Erythroblast (primary cell): ENCODE measurements at places on chromosomes 3 and 15.

- DNase-seq: no peak
Measured at GRCh38 chr15:31502541-31503229, 176.1 kb downstream of the KLF13 start.

DNA sequence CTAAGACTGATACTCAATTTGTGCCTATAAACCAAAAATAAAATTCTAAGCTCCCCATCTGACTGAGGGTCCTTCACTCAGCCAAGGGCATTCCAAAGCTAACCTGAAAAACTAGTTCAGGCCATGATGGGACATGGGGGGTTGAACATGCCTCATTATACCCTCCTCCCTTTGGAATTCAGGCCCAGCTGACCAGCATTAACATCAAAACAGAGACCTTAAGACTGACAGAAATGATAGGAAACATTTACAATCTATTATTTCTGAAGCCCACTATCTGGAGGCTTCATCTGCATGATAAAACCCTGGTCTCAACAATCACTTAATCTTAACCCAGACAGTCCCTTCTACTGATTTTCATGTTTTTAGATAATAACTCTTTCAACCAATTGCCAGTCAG, 140.4 kb downstream of the ANO10 start:
- no peak for DNase-seq

DNA sequence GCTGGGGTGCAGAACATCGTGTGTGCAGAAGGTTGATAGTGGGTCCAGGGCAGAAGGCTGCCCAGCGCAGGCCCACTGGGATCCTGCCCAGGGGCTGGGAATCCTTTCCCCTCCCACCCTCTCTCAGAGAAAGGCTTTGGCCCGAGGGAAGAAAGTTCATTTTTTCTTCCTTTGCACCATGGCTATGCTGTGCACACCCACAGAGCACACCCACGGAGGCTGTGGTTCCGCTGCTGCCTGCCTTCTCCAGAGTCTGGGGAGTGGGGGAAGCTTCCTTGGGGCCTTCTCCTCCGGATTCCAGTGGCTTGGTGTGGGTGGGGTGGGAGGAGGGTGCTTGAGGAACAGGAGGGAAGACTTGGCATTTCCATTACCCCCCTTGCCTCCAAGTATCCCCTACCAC, 7.0 kb upstream of the PRKCD start:
- DNase-seq: no peak

DNA sequence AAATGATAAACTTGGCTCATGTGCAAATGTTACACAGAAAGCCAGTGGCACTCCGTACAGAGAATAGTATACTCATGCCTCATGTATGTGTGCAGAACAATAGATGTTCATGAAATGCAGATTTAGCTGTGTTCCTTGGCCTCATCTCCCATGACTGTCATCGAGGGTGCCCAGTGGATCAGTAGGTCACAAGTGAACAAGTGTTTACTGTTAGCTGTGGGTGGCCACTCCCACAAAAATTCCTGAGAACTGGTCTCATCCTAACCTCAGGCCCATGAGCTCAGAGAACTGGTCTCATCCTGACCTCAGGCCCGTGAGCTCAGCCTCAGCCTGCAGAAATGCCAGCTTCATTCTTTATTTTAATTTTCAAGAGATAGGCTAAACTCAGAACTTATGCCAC, 124.1 kb downstream of the GADL1 start:
- no peak for DNase-seq

DNA sequence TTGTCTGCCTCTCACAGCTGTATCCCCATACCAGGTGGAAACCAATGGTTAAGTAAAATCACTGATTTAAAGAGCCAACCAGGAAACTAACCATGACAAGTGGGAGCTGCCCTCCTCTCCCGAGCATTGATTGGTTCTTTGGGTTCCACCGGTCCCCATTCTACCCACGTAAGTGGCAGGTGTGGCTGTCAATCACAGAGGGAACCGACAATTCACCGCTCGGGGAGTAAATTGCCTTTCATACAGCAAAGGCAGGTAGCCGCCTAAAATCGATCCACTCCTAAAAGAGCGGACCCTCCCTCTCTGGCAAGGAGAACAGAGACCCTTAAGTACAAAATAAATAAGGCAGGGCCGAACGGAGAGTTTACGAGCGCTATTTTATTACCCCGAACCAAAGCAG, 1.2 kb downstream of the ERC2 start:
- DNase-seq: peak; percentile 24

DNA sequence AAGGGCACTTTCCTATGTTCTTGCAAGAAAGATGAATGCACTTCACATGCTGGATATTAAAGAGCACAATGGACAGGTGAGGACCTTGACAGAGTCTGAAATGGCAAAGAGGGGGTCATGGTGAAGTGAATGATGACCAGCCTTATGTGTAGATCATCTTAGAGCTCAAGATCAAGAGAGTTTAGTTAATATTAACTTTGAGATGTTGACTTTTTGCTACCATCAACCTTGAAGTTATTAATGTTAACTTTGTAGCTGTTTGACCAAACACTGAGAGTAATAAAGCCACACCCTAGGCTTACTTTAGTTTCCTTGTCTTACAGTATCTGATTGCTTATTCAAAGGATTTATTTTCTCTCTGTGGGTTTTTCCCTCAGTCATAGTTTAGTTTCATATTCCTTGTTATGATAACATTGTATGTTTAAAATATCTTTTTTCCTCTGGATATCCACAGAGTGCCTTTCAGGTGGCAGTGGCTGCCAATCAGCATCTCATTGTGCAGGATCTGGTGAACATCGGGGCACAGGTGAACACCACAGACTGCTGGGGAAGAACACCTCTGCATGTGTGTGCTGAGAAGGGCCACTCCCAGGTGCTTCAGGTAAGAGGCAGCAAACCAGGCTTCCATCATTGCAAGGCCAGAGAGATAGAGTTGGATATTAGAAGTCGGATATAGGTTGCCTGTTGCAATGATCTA, 5.4 kb downstream of the NFKBIZ start:
- DNase-seq: no peak

GRCh38 chr3:134356411-134357040, 17.7 kb downstream of the AMOTL2 start:
- DNase-seq: no peak

DNA sequence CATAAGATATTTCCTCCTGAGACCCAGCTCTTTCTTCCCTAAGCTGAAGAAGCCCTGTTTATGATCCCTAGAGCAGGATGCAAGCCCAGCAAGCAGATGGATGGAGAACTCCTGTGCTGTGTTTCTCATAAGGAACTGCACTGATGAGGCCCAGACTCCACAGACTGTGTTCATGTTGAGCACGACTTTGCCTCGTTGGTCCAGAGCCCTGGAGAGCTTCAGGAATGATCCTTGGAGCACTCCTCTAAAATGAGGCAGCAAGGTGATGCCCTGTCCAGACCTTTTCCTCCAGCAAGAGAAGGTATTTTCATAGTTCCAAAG, 83.8 kb downstream of the MYLK start:
- DNase-seq: no peak

- no peak for DNase-seq
Measured at GRCh38 chr15:66452971-66453580, 44.5 kb downstream of the SNAPC5 start.

DNA sequence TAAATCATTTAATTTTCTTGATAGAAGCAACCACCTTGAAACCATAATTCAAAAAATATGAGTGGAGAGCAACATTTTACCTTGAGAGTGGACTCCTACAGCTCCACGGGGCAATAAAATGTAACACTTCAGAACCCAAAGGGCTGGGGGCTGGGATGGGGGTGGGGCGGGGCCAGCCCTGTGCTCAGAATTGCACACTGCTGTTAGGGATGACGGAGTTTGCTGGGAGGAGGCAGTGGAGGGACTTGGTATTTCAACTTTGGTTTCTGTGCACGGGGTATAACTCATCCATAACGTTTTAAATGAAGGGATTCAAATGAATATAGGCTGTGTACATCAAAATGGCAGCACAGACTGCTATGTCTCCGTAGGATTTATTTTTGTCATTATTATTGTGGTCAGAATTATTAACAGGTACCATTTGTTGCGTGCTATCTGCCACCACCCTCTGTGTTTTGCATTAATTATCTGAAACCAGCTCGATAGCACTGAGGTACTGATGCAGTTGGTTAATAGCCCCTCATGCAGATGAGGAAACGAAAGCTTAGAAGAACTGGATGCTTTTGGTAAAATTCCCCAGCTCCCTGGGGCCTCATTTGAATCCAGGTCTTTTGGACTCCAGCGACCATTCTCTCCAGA, 29.4 kb upstream of the WNT5A start:
- DNase-seq: no peak

DNA sequence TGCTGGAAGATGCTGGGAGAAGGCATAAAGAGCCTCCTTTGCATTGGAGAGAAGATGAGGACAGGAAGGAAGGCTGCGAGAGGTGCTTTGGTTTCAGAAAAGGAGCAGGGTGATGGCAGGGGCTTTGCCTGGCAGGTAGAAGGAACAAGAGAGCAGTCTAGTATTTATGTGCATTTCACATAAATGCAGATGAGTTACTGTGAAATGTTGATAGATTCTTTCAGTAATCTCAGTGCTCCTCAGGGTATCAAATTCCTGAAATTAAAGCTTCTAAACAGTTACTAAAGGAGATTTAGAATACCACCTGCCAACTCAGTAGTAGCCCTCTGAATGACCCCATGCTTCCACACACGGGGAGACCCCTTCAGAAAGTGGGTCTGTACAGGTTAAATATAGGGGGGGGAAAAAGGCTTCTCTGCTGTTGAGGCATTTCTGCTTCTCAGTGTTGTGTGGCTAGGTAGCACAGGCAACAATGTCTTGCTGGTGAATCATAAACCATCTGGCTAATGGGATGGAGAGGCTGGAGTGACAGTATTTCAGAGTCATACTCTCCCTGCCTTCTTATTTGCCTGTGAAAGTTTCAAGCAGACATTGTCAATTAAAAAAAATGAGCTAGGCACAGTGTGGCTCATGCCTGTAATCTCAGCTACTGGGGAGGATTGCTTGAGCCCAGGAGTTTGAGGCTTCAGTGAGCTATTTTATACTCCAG, 14.3 kb upstream of the FBXL22 start:
- no peak for DNase-seq

DNA sequence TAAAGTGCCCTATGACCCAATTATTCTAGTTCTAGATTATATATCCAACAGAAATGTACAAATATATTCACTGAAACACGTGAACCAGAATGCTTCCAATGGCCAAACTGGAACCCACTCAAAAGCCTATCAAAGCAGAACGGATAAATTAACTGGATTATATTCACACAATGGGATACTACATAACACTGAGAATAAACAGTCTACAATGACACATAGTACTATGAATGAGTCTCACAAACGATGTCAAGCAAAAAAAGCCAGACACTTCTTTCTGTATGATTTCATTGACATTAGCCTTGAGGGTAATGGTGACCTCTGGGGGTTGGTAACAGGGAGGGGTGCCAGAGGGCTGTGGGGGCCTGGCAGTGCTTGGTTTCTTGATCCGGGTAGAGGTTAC, 50.9 kb upstream of the HACD2 start:
- DNase-seq: no peak

- peak; percentile 24 for DNase-seq
Measured at GRCh38 chr3:42906070-42906847, at the start of gene ZNF662. TSS of gene ZNF662 (plus strand) at chr3:42906142. CDS start at chr3:42908115, 1,973 bp downstream.

GRCh38 chr3:137762674-137763593, 1.2 kb upstream of the SOX14 start:
- no peak for DNase-seq

DNA sequence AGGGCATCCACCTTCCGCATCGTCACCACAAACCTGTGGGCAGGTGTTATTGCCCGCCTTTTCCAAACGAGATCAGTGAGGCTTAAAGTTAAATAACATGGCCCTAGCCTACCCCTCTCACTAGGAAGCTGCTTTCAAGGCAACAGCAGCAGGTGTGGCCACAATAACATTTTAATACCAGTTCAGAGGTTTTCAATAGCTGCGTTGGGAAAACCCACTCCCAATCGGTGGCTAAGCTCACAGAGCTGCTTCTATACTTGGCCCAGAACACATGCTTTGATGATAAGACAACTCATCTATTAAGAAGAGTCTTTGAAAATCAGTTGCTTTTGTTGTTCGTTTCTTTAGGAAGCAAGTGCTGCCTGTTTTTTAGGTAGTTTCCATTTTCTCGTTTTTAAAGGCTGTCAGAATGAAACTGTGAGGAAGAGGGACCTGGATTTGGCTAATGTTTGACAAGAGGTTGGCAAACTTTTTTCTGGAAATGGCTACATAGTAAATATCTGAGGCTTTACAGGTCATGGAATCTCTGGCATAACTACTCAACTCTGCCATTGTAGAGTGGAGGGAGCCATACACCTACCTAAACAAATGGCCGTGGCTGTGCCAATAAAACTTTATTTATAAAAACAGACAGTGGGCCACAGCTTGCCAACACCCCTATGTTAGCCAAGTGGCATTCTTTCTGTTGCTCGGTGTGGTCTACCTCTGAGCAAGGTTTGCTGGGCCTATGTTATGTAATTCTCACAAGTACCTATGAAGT, 179.6 kb downstream of the FEZF2 start:
- no peak for DNase-seq

- DNase-seq: no peak
Measured at GRCh38 chr3:104397713-104398112, 969.0 kb upstream of the ALCAM start.

GRCh38 chr3:173397161-173398110, at the start of gene NLGN1:
TSS of gene NLGN1 (plus strand) at chr3:173397744.
- peak; percentile 25 for DNase-seq

- DNase-seq: peak; percentile 9
Measured at GRCh38 chr15:101664303-101664913, 12.2 kb upstream of the TM2D3 start.

GRCh38 chr3:151816091-151816604, 2.2 kb downstream of the AADAC start:
- no peak for DNase-seq

- no peak for DNase-seq
Measured at GRCh38 chr15:101322854-101323477, 27.9 kb upstream of the SNRPA1 start.
